CD8-positive, alpha-beta memory T cell (primary cell): ENCODE measurements at places on chromosomes 6 and 20. TPM values are rescaled to one million over a fixed set of nuclear protein-coding genes. Genes with fewer than 3 reads are reported as not detected.

The ELOVL2 gene
- not detected for polyA plus RNA-seq

The IRF4 gene
- 3.4 TPM for polyA plus RNA-seq

The PDYN gene
- polyA plus RNA-seq = not detected

The SEMG1 gene
- polyA plus RNA-seq = not detected

The SLC17A2 gene
- not detected for polyA plus RNA-seq

The PDE7B gene
- polyA plus RNA-seq = 0.07 TPM

The SDCBP2 gene
- polyA plus RNA-seq = 2.2 TPM

The TBX18 gene
- polyA plus RNA-seq = not detected

The SCUBE3 gene
- 0.18 TPM for polyA plus RNA-seq

The ZBTB9 gene
- polyA plus RNA-seq = 9.1 TPM

The PLAGL2 gene
- 4.4 TPM for polyA plus RNA-seq

The PHF3 gene
- 40.9 TPM for polyA plus RNA-seq

The LAMA4 gene
- polyA plus RNA-seq = not detected

The TSPO2 gene
- not detected for polyA plus RNA-seq

The ID4 gene
- polyA plus RNA-seq = not detected
